ENCODE measurements at places on chromosomes 1 and 21.

DNA sequence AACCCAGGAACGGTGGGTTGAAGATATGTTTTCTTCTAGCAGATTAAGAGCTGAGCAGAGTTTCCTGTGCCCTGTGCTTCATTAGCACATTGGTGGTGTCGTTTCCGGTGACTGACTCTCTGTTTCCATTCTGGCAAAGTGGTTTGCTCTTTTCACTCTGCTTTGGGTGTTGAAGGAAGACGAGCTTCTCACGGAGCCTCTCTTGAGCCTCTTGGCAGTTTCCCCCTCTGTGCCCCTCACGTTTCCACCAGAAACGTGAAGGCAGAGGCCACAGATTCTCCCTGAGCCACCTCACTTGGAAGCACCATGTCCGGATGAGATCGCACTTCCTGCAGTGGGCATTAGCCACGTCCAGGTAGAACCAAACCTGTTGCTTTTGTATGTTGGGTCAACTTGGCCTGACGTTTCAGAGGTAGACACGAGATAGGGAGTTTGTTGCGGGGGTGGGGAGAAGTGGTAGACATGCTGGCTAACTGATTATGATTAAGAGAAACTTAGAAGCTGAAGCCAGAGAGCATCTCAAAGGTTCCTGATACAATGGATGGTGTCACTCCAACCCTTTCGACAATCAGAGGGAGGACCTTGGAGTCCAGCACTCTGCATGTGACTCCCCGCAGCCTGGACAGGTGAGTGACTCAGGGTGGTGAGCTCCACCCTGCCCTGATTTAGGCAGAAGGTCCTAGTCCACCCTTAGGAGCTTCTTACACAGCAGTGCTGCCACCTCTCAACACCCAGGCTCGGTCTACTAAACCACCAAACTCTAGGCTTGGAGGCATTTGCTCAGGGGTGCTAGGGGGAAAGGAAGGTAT is at the start of gene LAX1:
TSS of gene LAX1 (plus strand) at position 155 of the 809 bp plus-strand sequence. CDS start at position 538, 383 bp downstream.
- DNase-seq = peak; percentile 38

DNA sequence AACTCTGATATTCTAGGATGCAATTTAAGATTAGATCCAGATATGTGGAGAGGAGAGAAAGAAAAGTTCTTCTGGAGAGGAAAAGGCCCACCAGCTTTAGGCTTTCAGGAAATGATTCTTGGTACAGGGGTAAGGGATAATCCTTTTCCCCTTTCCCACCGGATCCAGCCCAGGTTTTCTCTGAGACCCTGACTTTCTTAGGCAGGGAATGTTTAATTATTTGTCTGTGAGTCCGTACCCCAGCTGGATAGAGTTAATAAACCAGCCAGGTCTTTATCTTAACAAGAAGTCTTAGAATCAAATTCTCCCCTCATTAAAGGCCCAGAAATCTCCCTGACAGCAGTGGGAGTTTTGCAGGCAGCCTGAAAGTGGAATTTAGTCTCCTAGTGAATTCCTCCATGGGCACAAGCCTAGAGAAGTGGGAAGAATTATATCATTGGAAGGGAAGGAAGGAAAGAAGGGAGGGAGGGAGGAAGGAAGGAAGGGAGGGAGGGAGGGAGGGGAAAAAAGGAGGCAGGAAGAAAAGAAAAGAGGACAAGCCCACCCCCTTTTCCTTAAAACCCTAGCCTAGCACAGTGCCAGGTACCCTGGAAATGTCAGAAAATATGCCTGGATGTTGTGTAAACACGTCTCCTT is 189.0 kb downstream of the PLPP3 start:
- no peak for DNase-seq

DNA sequence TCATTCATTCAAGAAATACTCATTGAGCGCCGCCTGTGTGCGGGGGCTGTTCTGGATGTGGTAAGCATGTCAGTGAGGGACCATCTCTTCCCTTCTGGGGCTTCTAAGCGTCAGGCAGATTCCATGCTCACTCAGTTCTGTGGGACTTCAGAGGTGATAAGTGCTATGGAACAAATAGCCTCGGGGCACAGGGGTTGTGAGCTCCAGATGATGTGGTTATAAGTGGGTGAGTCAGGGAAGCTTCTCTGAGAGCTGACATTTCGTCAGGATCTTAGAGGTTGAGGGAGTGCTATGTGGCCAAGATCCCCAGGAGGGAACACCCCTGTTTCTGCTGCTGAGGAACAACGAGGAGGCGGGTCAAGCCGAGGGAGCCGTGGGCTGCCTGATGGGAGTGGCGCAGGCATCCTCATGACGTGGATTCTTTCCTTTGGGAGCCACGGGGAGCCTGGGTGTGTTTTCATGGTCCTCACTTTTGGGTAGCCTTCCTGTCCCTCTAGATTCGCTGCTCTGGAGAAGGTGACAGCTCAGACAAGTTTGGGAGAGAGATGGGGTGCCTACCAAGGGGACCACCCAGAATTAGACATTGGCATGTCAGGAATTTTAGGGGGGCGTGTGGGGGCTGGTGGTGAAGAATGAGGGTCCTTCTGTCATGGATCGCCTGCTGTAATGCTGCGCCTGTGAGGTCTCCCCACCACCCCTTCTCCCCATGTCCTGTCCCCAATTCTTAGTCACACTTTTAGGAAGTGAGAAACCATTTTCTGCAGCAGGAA is 38.5 kb downstream of the HUNK start:
- DNase-seq = no peak

GRCh38 chr1:71834601-71835441 is 447.5 kb downstream of the NEGR1 start:
- no peak for DNase-seq

DNA sequence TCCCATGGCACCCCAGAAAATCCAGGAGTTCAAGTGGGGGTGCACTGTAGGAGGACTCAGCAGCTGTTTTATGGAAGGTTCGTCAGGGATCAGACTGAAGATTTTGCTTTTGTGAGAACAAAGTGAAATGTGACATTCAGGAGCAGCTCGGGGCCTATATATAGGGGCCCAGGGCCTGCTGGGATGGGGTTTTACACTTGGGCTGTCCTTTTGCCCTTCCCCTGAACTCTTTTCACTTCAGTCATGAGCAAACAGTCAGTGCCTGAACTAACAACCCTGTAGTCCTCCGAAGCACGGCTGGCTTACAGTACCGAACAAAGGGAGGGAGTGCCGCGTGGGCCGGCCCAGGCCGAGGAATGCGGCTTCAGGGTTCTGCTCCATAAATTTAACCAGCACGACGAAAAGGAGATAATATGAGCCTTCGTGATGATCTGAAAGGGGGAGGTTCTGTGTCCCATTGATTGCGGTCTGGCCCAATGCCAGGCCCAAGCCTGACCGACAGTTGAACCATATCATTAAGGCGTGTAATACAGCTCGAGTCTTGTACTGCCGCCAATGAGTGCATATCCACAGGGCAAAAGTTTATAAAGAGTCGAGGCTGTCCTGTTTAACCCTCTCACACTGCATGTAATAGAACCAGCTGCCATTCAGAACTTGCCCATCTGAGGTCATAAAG is 139.9 kb downstream of the DHRS3 start:
- no peak for DNase-seq

GRCh38 chr21:41086569-41086968 is 81.4 kb upstream of the BACE2 start:
- no peak for DNase-seq

- no peak for DNase-seq
These were observed 512 bp downstream of the PIAS3 start for GRCh38 chr1:145858238-145858900.

- no peak for DNase-seq
These were observed 225.9 kb downstream of the KAZN start for GRCh38 chr1:14824314-14824915.

- peak; percentile 84 for DNase-seq
These were observed 42.4 kb downstream of the CTNNBIP1 start for GRCh38 chr1:9867408-9868243.

DNA sequence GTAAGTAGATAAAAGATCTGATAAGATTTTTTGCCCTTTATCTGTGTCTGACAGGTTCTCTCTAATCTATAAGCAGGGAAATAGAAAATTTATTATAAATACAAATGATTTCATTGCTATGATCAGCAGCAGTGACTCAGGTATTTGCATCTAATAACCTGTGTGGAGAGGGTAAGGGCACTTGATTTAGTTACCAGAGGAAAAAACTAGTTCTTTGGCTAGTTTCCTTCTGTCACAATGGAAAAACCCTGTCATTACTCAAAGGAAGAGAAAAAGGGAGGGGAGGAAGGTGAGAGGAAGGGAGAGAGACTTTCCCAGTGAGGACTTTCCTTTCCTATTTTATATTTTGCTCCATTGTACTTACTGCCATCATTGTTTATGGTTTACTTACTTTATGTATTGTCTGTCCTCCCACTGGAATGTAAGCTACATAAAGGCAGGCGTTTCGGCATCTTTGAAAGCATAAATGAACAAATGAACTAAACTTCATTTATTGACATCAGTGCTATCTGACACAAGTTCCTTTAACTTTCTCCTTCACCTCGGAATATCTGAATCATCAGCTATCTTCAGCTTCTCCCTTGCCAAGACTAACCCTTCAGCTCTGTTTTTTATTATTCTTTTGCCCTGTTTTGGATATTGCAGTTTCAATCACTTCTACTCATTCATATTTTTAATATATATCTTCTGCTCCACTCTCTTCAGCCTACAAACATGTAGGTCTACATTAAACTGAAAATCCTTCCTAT is 34.9 kb downstream of the WDR3 start:
- no peak for DNase-seq

GRCh38 chr1:87403061-87403820 is 74.6 kb downstream of the LMO4 start:
- DNase-seq = no peak
